NCI-H446 treated with DMSO at 0.1 percent for 48 hours (cell line): ENCODE measurements at places on chromosomes 3 and 15.

DNA sequence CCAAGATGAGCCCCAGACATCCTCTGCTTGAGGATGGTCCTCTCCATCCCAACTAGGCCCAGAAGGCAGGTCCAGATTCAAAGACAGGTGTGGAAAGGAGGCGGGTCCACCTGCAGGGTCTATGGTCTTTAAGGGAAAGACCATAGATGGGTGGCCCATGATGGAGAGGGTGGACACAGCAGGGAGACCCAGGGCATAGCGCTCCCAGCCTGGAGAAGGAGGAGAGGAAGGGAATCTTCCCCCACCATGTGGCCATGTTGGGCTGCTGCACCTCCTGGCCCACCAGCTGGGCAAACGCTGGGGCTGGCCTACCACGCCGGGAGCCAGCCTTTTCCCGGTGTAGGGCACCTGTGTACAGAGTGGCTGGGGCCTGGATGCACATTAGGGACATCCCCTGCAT is 265.2 kb upstream of the TLE3 start:
- DNase-seq = no peak

DNA sequence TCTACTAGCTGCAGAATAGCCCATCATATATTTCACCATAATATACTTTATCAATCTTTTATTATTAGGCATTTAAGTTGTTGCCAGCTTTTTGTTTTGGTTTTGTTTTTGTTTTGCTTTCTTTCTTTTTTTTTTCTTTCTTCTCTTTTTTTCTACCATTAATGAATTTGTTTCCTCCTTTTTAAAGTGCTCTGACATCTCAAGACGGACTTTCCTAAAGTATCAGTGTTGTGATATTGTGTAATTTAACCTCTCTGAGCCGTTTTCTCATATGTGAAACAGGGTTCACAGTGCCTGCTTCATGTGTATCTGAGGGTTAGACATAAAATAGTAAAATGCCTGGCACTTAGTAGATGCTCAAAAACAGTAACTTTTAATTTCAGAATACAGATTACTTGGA is 109.5 kb upstream of the IL12A start:
- no peak for DNase-seq

GRCh38 chr15:63945838-63946298 is 100.4 kb downstream of the DAPK2 start:
- no peak for DNase-seq

- DNase-seq = no peak
Observed at GRCh38 chr3:140250010-140250855, 315.2 kb downstream of the CLSTN2 start.

GRCh38 chr3:123336001-123336400 is 112.9 kb downstream of the ADCY5 start:
- no peak for DNase-seq

- no peak for DNase-seq
Observed at GRCh38 chr3:171535799-171536198, 75.6 kb upstream of the TNIK start.

DNA sequence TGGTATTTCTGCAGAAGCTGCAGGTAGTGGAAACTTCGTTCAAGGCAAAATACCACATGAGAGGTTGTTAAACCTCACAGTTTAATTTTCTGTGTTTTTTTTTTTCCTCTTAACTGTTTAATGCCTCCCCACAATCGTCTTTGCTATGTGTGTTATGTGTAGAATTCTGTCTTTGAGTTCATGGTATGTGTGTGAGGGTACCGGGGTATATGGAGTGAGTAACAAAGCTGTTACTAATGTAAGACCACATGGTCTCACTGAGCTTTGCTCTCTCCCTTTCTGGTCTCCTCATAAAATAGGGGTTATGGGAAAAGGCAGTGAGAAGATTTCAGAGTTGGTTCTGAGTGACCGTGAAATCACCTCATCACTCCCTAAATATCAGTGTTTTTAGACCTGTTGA is 143.6 kb downstream of the USP13 start:
- DNase-seq = no peak

DNA sequence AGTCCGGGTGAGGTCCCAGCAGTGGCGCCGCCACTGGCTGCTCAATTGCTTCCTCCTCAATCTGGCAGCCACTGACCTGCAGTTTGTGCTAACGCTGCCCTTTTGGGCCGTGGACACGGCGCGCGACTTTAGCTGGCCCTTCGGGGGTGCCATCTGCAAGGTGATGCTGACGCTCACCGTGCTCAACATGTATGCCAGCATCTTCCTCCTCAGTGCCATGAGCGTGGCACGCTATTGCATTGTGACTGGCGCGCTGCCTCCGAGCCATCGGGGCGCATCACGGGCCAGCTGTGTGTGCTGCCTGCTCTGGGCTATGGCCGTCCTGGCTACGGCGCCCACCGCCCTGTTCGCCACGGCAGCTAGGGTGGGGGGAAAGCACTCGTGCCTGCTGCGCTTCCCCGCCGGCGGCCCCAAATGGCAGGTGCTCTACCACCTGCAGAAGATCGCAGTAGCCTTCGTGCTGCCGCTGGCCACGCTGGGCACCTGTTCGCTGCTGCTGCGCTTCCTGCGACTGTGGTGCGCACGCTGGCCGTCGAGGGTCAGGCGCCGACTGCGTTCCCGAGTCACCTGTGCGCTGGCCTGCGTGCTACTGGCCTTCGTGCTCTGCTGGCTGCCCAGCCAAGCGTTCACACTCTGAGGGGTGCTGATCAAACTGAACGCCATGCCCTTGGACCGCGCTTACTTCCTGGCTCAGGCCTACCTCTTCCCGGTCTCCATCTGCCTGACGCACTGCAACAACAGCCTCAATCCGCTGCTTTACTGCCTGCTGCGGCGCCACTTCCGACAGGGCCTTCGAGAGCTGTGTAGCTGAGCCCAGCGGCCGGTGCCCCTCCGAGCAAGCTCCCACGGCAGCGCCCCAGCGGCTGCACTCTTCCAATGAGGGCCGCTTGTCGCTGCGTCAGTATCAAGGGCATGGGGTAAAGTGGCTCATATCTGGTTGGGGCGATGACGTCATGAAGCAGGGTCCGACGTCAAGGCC is 20.3 kb upstream of the ADAMTS7 start:
- DNase-seq = no peak

DNA sequence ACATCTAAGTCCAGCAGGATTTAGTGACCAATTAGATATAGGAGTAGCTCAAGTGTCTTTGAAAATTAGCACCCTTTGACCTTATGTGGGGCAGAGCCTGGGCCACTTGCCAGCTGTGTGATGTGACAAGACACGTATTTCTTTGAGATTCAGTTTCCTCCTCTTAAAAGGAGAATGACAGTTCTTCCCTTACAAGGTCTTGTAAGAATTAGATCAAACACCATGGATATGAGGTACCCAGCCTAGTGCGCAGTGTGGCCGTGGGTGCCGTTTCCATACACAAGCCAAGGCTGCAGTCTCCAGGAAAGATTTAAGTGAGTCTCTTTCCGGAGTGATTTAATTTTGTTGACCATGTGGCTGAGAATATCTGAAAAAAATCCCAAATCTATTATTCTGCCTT is 46.3 kb downstream of the ARHGAP31 start:
- no peak for DNase-seq

- no peak for DNase-seq
Observed at GRCh38 chr3:176275538-176275937, 921.7 kb downstream of the TBL1XR1 start.

- no peak for DNase-seq
Observed at GRCh38 chr3:140809316-140809715, 131.5 kb downstream of the TRIM42 start.

DNA sequence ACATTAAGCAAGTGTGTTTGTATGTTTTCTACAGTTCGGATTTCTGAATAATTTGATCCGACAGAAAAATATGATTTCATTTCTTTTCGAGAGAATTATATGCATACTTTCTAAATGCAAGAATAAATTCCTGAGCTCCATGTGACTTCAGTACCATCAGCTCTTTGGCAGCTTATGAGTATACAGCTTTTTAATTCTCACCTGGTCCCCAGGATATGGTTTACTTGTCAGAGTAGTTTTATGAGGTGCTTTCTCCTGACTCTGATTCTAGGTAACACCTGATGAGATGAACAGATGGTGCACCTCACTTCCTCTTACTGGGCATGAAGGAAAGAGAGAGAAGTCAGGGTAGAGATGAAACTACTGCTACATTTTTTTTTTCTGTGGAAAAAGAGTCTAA is 3.1 kb downstream of the HGD start:
- DNase-seq = no peak

GRCh38 chr3:99907959-99908544 is 90.4 kb downstream of the CMSS1 start:
- DNase-seq = no peak

- no peak for DNase-seq
Observed at GRCh38 chr3:98978068-98978811, 76.7 kb upstream of the DCBLD2 start.

GRCh38 chr15:72078887-72079286 is 39.1 kb downstream of the MYO9A start:
- DNase-seq = no peak

GRCh38 chr3:29137601-29138000 is 143.3 kb upstream of the RBMS3 start:
- DNase-seq = no peak

DNA sequence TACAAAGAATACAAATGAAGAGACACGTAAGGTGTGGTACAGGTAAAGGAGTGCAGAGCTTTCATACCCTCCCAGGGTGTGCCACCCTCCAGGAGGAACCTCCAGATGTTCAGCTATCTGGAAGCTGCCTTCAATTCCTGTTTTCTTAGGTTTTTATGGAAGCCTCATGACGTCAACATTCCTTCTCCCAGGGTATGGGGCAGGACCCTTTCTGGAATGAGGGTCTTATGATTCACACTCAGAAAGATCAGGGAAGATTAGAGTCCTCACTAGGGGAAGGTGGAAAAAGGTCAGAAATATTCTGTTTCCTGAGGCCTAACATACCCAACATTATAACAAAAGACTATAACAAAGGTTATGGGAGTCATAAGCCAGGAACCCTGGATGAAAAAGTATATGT is 99.8 kb upstream of the PLCL2 start:
- no peak for DNase-seq

DNA sequence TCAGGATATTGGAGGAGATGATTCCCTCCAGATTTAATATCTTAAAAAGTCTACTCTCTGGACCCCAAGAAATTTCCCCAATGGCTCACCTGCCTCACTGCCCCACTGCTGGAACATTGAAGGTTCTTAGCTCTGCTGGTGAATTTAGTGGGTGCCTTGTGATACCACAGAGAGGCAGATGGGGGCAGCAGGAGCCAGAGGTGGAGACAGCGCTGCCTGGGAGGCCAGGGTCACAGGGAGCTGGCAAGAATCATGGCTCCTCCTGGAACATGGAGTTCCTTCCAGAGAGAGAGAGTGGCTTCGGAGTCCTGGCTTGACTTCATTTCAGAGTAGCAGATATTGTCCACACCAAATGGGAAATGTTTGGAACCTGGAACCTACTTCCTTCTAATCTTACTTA is 263.5 kb upstream of the CFAP20DC start:
- peak; percentile 1 for DNase-seq

- DNase-seq = no peak
Observed at GRCh38 chr3:26652164-26652563, 29.6 kb downstream of the LRRC3B start.
